IPS DF 19.7 (cell line): ENCODE measurements at places on chromosomes 11 and 22.

- DNase-seq, result peak; percentile 80
Measured at GRCh38 chr11:1772270-1773130, 8.8 kb upstream of the CTSD start.

- no peak for DNase-seq
Measured at GRCh38 chr11:81700076-81700475, 1033.6 kb downstream of the FAM181B start.

DNA sequence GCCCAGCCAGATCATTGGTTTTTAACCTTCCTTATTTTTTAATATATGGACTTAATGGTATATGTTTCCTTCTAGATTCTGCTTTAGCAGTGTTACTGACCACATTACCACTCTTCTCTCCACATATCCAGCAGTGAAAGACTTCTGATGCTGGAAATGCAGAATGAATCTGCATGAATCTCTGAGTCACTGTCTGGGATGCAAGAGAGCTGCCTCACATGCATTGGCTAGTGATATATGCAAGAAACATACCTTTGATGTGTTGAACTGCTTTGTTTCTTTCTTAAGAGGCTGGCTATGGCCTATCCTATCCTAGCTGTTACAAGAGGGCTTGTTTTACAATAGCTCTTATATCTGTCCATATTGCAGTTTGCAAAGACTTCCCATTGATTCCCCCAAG lies 16.6 kb upstream of the AMPD3 start:
- DNase-seq, result no peak

DNA sequence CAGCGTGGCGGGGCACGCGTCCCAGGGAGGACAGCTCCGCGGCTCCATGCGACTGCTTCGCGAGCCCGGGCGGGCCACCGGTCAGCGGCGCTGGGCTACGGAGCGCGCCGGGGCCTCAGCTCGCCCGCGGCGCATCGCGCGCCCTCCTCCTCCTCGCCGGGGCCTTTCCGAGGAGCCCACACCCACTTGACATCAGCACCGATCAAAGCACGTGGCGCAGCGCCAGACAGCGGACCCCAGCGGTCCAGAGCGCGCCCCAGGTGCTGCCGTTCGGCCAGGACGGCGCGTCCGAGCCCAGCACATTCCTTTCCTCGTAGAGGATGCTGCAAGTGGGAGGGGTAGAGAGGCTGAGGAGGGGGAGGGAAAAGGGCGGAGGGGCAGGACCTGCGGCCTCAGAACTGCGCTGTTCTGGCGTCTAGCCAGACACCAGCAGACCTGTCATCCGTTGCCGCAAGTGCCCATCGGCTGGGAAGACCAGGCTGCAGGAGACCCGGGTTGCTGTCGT lies 88.6 kb downstream of the PLEKHA7 start:
- DNase-seq, result peak; percentile 50

DNA sequence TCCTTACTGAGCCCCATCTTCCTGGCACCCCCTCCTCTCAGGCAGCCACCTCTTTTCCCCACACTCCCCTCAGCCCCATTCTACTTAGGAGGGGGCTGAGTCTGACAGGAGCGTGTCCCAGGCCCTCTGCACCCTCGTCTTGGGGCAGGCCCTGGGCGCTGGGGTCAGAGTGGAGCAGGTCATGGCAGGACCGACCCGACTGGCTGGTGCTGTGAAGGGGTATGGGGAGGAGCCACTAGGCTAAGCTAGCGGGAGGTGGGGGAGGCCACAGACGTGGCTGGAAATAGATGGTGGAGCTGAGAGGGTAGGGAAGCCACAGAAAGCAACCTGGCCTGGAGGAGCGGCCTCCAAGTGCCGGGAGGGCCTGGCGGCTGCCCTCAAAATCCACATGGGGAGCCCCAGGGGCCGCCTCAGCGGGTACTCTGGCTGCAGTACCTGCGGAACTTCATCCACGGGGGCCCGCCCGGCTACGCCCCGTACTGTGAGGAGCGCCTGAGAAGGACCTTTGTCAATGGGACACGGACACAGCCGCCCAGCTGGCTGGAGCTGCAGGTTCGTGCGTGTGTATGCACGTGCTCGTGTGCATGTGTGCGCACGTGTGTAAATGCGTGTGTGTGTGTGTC lies 61.7 kb downstream of the MYO7A start:
- no peak for DNase-seq
